Muscle of leg (tissue), 16 donors: ENCODE measurements at places on chromosomes 16 and 17.

GRCh38 chr17:47844814-47845715 lies 4.0 kb upstream of the SCRN2 start:
- H3K27ac ChIP-seq: no peak overlapping the region
- H3K36me3 ChIP-seq: no peaks in the 10 kb centered on the region
- H3K4me3 ChIP-seq: no peak overlapping the region
- no peak for DNase-seq
- H3K27me3 ChIP-seq: peaks cover 60% of the 10 kb centered on the region

DNA sequence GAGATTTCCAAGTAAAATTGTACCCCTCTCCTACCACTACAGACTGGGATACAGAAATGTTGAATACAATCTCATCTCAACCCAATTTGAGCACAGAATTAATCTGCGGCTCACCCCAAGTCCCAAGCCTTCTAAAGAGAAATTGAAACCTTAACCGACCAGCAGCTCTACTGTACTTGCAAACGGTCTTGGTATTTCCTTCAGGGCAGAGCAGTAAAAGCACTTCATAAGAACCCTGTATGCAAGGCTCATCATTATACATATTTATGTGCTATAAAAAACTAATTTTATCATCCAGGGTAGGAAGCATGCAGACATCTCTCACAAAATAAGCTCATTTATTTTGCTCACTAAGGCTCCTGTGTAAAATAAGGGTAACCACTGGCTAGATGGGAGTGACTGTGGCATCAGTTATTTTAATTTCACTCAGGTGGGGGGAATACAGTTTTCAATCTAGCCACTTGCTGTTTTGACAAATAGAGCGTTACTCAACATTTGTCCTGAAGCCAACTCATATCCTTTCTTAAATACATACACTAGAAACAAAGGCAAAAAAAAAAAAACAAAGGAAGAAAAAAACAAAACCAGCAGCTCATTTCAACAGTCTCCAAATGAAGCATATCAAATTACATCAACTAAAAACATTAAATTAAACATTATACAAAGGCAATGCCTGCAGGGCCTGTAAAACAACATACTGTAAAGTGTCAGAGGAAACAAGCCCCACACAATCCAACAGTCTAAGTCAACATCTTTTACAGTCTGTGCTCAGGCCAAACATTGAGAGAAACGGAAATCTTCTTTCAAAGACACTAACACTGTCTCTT lies 65.0 kb downstream of the PARN start:
- peaks cover 2% of the 10 kb centered on the region for H3K4me1 ChIP-seq
- no peak overlapping the region for H3K27ac ChIP-seq
- peak; percentile 20 for DNase-seq
- no peak overlapping the region for H3K4me3 ChIP-seq
- no peaks in the 10 kb centered on the region for H3K36me3 ChIP-seq

- H3K27ac ChIP-seq: no peak overlapping the region
- H3K4me3 ChIP-seq: no peak overlapping the region
- no peaks in the 10 kb centered on the region for H3K27me3 ChIP-seq
- H3K36me3 ChIP-seq: peaks cover 32% of the 10 kb centered on the region
- DNase-seq: no peak
Measured at GRCh38 chr17:65548269-65548969, 13.0 kb downstream of the AXIN2 start.

DNA sequence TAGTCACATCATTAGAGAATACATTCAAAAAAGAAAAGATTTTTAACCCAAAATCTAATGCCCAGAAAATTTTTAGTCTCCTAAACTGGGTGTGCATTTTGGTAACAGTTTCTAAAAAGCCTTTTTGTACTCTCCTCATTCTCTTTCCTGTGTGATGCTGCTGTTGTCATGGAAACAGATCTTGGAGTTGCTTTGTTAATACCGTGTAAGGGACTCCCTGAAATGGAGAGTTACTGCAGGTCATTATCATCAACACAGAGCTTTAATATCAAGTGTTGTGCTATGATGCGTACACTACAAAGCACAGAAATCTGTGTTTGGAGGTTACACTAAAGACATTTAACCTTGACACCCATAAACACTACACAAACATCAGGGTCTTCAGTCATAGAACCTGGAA lies 216.3 kb downstream of the PRKCA start:
- no peaks in the 10 kb centered on the region for H3K4me1 ChIP-seq
- no peaks in the 10 kb centered on the region for H3K36me3 ChIP-seq
- H3K4me3 ChIP-seq: no peak overlapping the region
- no peaks in the 10 kb centered on the region for H3K27me3 ChIP-seq
- DNase-seq: peak; percentile 33
- no peak overlapping the region for H3K27ac ChIP-seq

GRCh38 chr17:4607773-4608187 lies 23.5 kb downstream of the SMTNL2 start:
- no peak overlapping the region for H3K4me3 ChIP-seq
- H3K27ac ChIP-seq: peak overlapping the region; percentile 76
- H3K36me3 ChIP-seq: peaks cover 6% of the 10 kb centered on the region
- no peaks in the 10 kb centered on the region for H3K27me3 ChIP-seq
- DNase-seq: peak; percentile 91

- no peak overlapping the region for H3K27ac ChIP-seq
- no peaks in the 10 kb centered on the region for H3K27me3 ChIP-seq
- H3K4me3 ChIP-seq: no peak overlapping the region
- H3K36me3 ChIP-seq: no peaks in the 10 kb centered on the region
- no peak for DNase-seq
- H3K4me1 ChIP-seq: no peaks in the 10 kb centered on the region
Measured at GRCh38 chr16:5045499-5046115, 11.9 kb upstream of the NAGPA start.

DNA sequence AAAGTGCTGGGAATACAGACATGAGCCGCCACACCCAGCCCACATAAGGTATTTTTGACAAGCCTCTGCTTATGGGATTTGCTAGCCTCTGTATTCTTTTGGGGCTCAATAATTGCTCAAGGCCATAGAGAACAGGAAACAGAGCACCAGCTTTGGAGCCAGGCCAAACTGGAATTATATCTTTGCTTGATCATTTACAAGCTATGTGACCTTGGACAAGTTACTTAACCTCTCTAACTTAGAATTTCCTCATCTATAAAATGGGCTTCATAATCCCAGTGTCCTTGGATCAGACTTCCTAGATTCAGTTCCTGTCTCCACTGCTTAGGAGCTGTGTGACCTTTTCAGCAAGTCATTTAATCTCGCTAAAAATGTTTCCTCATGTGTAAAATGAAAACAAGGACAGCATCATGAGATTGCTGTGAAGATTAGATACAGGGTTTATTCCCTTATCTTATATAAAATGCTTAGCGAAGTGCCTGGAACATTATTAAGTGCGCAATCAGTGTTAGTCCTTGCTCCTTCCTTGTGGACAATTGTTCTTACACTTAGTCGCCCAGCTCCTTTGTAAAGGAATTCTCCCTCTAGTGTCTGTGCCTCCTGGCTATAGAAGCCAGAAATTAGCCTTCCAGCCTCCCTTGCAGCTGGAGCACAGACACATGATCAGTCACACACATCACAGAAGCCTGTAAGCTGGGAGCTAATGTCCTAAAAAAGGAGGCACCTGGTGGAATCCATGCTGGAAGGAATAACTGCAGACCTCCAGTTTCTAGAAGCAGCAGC lies 16.6 kb downstream of the KRT9 start:
- no peaks in the 10 kb centered on the region for H3K4me1 ChIP-seq
- H3K4me3 ChIP-seq: no peak overlapping the region
- H3K27me3 ChIP-seq: peaks cover 19% of the 10 kb centered on the region
- H3K36me3 ChIP-seq: no peaks in the 10 kb centered on the region

DNA sequence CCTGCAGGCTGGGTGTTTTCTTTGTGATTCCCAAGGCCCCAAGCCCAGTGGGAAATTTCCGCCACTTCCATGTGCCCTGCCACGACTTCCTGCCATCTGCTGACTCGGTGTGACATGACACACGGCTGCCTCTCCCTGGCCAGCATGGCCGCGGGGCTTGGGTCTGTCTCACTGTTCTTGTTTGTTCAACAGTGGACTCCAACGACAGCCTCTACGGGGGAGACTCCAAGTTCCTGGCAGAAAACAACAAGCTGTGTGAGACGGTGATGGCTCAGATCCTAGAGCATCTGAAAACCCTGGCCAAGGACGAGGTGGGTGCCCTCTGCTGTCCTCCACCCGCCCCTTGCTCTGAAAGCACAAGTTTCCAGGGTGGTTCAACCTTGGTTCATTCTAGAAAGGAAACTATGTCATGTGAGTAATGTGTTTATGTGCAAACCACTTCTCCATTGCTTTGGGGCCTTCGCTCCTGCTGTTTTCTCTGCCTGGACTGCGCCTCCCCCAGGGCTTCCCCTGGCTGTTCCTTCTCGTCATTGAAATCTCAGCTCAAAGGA lies 26.8 kb downstream of the KNOP1 start:
- peaks cover 45% of the 10 kb centered on the region for H3K36me3 ChIP-seq
- H3K4me3 ChIP-seq: no peak overlapping the region
- no peaks in the 10 kb centered on the region for H3K27me3 ChIP-seq
- H3K27ac ChIP-seq: no peak overlapping the region
- H3K4me1 ChIP-seq: peaks cover 32% of the 10 kb centered on the region

- peak; percentile 48 for DNase-seq
- H3K27ac ChIP-seq: peak overlapping the region; percentile 85
- peaks cover 47% of the 10 kb centered on the region for H3K4me1 ChIP-seq
- no peaks in the 10 kb centered on the region for H3K36me3 ChIP-seq
- H3K27me3 ChIP-seq: no peaks in the 10 kb centered on the region
Measured at GRCh38 chr16:3458278-3458851, 14.9 kb downstream of the NAA60 start.
